ENCODE measurements at places on chromosomes 4 and X. TPM values are rescaled to one million over a fixed set of nuclear protein-coding genes. Genes with fewer than 3 reads are reported as not detected.

GRCh38 chrX:1909419-1910206 lies 294.8 kb downstream of the ASMT start:
- H3K4me1 ChIP-seq = no peaks in the 10 kb centered on the region
- H3K36me3 ChIP-seq = no peaks in the 10 kb centered on the region
- H3K27me3 ChIP-seq = no peaks in the 10 kb centered on the region
- no peak for DNase-seq
- H3K4me3 ChIP-seq = no peak overlapping the region

DNA sequence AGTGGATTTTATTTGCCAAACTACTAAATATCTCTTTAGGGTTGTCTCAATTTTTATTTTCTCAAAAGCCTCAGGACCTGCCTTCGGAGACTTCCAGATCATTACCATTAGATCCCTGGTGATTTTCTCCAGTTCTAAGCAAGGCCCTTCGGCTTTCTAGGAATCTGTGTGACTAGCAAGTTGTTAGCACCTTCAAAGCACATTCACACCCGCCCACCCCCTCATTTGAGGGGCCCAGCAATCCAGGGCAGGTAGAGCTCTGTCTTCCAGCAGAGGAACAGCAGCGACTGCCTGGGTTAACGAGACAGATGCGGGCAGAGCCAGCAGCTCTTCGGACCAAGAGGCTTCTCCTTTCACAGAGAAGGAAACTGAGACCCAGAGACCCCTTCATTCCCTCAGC lies 2.0 kb downstream of the WDR1 start:
- no peak overlapping the region for H3K27ac ChIP-seq
- no peak for DNase-seq
- peaks cover 12% of the 10 kb centered on the region for H3K36me3 ChIP-seq
- H3K4me1 ChIP-seq = 0 out of 2 replicates have a peak, but pooled peaks cover 9% of the 10 kb centered on the region
- H3K27me3 ChIP-seq = no peaks in the 10 kb centered on the region

DNA sequence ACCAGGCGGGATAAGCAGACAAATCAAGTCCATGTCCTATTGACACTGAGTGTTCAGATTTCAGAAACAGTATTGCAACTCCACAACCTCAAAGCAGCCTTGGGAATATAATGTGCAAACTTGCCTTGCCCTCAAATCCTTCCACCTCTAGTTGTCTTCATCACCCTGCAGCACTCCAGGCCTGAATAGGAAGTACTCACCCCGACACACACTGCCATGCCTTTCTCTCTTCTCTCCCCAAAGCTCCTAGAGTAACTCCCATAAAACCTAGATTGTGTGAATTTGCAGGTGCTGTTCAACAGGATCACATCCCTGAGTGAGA lies 19.6 kb downstream of the ACSL1 start:
- no peaks in the 10 kb centered on the region for H3K27me3 ChIP-seq
- H3K27ac ChIP-seq = no peak overlapping the region
- H3K36me3 ChIP-seq = no peaks in the 10 kb centered on the region
- no peaks in the 10 kb centered on the region for H3K4me1 ChIP-seq
- DNase-seq = no peak

- H3K4me3 ChIP-seq = no peak overlapping the region
- no peak overlapping the region for H3K27ac ChIP-seq
- H3K4me1 ChIP-seq = peaks cover 21% of the 10 kb centered on the region
- no peaks in the 10 kb centered on the region for H3K27me3 ChIP-seq
Observed at GRCh38 chr4:54085284-54085683, 14.7 kb upstream of the GSX2 start.

DNA sequence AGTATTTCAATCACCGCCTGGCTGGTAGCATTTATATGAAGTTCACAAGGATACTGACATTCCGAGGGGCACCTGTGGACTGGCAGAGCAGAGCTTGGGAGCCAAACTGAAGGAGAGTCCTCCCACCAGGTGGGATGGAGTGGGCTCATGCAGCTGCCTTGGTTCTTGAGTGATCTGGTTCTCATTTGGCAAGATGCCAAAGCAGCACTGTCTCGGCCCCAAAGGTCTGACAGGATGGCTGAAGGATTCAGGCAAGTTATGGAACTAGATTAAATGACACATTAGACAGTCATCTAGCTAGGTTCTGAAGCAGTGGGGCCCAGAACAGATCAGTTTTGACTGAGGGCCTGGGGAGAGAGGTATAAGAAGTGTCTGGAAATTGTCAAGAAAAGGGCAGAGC lies 3.2 kb downstream of the FGF16 start:
- H3K27ac ChIP-seq = no peak overlapping the region
- no peak for DNase-seq
- no peaks in the 10 kb centered on the region for H3K4me1 ChIP-seq

- H3K27ac ChIP-seq = no peak overlapping the region
- H3K27me3 ChIP-seq = no peaks in the 10 kb centered on the region
- no peaks in the 10 kb centered on the region for H3K36me3 ChIP-seq
- no peak for DNase-seq
- H3K4me3 ChIP-seq = no peak overlapping the region
Observed at GRCh38 chr4:94960708-94961107, 203.0 kb downstream of the BMPR1B start.

USP17L15 gene
- total RNA-seq = not detected

ASMT gene
- total RNA-seq = not detected

ASB5 gene
- not detected for total RNA-seq

SOX3 gene
- total RNA-seq = not detected

FGF16 gene
- not detected for total RNA-seq

DCAF16 gene
- 52.3 TPM for total RNA-seq

SPARCL1 gene
- 0.18 TPM for total RNA-seq

HMGB2 gene
- total RNA-seq = 326 TPM

NSG1 gene
- total RNA-seq = 5.5 TPM

All from Caco-2 (cell line).